ELR (cell line): ENCODE measurements at places on chromosomes 7 and 10.

GRCh38 chr7:34075523-34076370, 170.4 kb downstream of the BMPER start:
- DNase-seq = peak; percentile 65

GRCh38 chr10:58952162-58952601, 224.3 kb upstream of the PHYHIPL start:
- DNase-seq = no peak

GRCh38 chr10:130171196-130171595, 35.0 kb downstream of the GLRX3 start:
- no peak for DNase-seq

- no peak for DNase-seq
These were observed 56.5 kb upstream of the SP4 start for GRCh38 chr7:21371360-21371759.

DNA sequence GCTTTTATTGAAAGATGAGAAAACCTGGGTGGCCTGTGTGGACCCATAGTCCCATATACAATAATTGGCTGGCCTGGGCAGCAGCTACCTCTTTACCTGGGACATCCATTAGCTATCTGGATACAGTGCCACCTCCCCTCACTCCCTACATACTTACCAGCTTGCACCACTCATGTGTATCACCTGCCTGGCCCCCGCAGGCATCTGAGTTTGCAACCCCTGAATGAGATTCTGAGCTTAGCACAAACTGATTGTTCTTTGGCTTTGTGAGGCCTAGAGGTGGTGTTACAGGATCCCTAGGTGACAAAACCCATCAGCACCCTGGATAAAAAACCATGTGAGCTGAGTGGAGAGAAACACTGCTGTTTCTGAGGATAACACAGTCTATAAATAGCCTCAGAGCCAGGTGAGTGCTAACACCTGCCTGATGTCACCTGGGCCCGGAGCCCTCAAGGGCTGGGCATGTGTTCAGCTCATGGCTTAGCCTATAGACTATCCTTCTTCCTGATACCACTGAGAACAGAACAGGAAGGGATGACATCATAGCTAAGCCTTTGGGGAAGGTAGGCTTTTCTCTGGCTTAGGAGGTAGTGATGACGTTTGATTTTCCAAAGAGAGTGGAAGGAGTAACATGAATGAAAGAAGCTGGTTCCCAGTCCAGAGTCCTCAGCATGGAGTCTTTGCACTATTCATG, 2.6 kb upstream of the PPIF start:
- no peak for DNase-seq

GRCh38 chr10:58856508-58857240, 319.8 kb upstream of the PHYHIPL start:
- DNase-seq = peak; percentile 98

DNA sequence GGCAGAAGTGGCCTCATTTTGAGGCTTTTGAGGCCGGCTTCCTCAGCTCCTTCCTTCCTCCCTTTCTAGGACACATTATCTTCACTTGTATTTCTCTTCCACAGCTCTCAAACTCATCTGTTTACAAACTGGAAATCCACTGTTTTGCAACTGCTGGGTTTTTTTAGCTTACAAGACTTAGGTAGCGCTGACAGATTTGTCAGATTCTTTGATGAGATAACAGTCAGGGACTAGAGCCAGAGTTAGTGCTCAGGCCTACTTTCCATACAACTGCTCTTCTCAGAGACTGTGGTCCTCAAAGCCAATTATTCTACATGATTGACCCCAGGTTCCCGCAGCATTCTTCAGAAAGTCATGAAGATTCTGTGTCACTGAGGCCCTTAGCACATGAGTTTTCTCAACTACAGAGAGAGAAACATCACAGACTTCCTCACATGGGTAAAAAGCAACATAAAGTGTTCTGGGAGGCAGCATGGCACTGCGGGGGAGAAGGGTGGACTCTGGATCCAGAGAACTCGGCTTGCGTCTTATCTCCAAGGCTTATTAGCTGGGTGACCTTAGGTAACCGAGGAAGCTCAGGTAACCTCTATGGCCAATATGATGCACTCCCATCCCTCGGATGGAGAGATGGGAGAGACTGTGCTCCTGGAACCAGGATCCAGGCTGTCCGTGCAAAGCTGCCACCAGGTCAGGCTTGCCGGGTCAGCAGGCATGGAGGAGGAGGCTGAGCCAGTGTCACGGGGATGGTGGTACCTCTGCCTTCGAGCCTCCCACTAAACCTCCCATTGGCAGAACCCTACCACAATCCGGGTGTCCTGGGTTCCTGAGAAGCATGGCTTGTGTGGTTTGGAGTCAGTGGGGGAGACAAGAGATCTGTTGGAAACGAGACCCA, 10.5 kb downstream of the DDC start:
- no peak for DNase-seq

GRCh38 chr10:68284062-68285001, 47.5 kb upstream of the HNRNPH3 start:
- no peak for DNase-seq

DNA sequence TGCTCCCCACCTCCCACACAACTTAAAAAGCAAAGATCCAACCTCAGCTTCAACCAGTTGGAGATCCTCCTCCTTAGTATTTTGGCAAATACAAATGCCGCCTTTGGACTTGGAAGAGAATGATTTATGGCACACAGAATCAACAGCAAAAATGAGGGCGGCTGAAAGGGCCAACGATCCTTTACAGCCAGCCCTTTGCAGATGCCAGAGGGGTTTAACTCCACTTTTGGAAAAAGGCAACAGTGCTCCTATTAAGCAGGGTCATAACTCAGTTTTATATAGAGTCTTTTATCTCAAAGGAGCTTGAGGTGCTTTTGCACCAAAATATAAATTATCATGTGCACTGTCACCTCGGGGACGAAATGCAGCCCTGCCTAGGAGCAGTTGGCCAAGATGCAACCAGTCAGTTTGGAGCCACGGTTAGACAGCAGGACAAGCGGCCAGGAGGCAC, 56.7 kb upstream of the JCAD start:
- no peak for DNase-seq

- DNase-seq = no peak
These were observed 13.6 kb downstream of the CSTF2T start for GRCh38 chr10:51685768-51686167.

DNA sequence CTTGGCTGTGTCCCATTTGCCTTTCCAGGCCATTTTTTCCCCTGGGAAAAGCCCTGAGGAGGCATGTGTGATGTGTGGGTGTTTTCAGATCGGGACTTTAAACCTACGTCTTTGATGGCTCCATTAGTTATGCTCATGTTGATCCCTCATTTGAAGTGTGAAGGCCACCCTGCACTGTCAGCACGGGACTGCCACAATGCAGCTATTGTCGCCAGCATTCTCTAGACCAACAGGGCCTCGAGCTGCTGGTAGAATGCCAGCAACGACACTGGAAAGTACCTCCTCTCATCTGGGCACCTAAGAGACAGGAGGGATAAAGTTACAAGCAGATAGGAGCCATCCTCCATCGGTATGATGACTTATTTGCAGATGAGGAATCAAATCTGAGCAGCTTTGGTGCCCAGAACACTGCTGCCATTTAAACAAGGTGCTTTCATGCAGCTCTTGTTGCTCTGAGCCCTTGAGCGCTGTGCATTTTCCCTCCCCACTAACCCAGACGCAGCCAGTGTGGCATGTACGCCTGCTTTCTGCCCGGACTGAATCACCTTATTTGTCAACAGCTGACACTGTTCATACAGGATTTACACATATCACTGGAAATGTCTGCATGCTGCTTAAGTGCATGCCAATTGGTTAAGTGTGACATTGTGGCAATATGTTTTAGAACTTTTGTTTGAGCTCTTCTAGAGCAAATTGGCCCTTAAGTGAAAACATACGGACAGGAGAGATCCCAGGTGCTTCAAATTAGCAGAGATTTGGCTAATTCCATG, 175.0 kb upstream of the PITRM1 start:
- DNase-seq = no peak

GRCh38 chr7:31099451-31100444, 47.6 kb downstream of the ADCYAP1R1 start:
- no peak for DNase-seq

DNA sequence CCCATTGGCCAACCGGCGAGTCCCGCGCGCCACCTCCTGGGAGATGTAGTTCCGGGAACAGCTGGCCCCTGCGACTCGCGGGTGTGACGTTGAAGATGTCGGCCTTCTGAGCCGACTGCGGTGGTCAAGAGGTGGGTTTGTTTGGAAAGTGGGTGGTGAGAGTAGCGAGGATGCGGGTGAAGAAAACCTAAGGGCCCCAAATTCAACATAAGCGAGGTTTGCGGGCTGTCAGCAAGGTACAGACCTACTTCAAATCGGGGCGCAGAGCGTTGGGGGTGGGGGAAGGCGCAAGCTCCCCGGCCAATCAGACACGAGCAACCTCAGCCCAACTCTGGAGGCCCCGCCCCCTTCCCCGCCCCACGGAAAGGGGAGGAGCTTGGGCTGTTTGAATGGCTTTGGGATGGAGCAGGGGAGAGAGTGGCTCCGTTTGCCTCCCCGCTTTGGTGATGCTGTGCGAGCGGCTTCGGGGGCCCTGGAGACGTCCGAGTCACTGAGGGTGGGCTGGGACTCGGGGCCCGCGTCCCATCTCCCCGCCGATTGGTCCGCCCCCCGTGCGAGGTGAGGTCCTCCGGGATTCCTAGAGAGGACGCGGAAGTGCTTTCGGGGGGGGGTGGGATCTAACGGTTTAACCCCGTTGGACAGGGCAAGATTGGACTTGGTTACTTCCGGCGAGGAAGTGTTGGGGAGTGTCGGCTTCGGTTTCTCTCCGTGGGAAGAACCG, at the start of gene ZKSCAN5:
Gene ZKSCAN5 (plus strand): TSS at position 60 of the 721 bp plus-strand sequence. CDS start 1,383 bp downstream, outside the sequence.
- peak; percentile 96 for DNase-seq

GRCh38 chr10:101848894-101849351, 5.3 kb upstream of the KCNIP2 start:
- DNase-seq = no peak

DNA sequence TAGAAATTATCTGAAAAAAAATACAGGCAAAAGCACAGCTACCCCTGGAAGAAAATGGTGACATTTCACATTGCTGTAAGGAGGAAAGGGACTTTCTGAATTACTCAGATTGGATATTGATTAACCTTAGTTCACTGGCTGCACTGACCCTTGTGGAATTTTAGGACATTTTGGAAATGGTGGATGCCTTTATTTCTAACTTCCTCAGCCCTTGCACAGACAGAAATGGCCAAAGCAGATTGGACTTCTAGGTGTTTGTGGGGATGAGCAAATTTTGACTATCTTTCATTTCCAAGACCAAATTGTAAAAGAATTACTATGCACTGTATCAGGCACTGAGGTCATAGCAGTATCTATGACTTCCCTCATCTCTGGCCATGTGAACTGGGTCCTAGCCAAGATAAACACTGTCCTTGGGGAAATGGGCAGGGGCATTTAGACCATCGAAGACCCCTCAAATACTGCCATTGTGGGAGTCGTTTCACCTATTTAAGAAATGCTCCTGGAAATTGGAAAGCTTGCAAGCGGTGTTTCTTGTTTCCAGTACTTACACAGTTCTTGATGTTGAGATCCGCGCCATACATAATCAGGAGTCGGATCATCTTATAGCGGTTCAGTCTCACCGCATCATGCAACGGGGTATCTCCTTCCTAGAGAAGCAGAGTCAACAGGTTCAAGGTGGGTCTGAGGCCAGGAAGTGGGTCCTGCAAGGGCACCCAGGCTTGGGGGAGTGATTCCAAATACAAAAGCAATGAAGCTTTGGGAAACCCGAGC, 5.7 kb downstream of the ANKRD1 start:
- DNase-seq = no peak

GRCh38 chr7:50869108-50869725, 86.5 kb upstream of the GRB10 start:
- DNase-seq = peak; percentile 67

DNA sequence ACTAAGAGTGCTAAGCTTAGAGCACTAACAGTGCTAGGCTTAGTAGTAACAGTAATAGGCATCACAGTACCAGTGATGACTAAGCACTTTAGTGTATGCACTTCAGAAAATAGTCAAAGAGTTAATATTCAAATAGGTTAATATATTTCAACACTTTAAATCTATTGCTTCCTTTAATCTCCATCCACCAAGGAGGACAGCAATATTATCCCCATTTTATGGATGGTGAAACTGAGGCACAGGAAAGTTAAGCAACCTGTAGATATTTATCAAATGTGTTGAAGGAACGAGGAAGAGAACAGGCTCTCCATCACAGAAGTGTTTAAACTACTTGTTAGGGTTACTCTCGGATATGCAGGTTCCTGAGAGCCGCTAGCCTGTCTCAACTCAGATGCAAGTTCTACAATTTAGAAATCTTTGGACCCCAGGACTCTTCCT, 165.5 kb downstream of the PRKAG2 start:
- DNase-seq = no peak

DNA sequence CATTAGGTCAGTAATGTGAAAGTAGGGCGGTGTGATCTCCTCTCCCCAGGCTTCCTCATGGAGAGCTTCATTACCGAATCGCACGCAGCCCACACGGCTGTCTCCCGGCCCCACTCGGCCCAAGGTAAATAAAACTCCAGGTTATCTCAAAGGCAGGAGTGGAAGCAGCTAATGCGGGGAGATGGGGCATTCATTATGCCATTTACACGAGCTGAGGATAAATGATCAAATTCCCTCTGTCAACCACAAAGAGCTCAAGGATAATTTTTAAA, 93.5 kb downstream of the ADARB2 start:
- no peak for DNase-seq

DNA sequence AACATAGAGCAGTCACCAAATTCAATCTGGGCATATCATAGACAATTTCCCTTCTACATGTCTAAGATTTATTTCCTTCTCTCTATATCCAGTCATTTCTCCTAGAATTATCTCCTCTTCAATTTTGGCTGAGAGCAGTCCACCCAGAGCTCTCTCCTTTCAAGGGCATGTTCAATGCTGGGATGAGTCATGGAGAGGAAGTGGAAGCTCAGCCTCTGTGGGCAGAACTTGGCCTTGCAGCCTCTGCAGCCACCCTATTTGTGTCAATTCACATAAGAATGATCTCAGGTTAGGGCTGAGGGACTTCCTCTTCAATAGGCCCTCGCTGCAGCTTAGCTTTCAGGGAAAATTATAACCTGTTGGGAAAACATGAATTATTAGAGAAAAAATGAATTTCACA, 560.8 kb downstream of the POM121L12 start:
- peak; percentile 0 for DNase-seq

GRCh38 chr7:22709857-22710256, 17.1 kb upstream of the IL6 start:
- no peak for DNase-seq

GRCh38 chr10:88920986-88921593, 31.5 kb downstream of the ACTA2 start:
- no peak for DNase-seq
